Tibial nerve (tissue), 4 donors: ENCODE measurements at places on chromosomes 13 and 19. TPM values are rescaled to one million over a fixed set of nuclear protein-coding genes. Genes with fewer than 3 reads are reported as not detected.

DNA sequence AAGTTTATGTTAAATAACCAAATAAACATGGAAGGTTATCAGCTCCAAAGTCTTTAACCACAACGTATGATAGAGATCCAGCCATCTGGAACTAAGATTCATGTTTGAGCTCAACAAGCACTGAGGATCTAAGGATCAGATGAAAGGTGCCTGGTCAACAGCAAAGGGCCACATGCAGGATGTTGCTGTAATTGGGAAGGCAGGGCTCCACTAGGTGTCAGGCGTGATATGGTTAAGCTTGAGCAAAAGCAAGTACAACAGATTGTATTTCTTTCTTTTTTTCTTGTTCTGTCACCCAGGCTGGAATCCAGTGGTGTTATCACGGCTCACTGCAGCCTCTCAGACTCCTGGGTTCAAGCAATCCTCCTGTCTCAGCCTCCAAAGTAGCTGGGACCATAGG, 12.0 kb downstream of the EBPL start:
- H3K4me3 ChIP-seq, result no peak overlapping the region
- H3K36me3 ChIP-seq, result no peaks in the 10 kb centered on the region
- no peak for DNase-seq
- H3K27me3 ChIP-seq, result no peaks in the 10 kb centered on the region

Gene TMEM147
- 63.8 TPM for total RNA-seq

Gene ZNF567
- total RNA-seq, result 6.7 TPM

Gene SCEL
- not detected for total RNA-seq

Gene ZNF626
- 11.1 TPM for total RNA-seq
